ENCODE measurements at places on chromosomes 11 and 22. TPM values are rescaled to one million over a fixed set of nuclear protein-coding genes. Genes with fewer than 3 reads are reported as not detected.

RIMBP3C gene
- 0.15 TPM for total RNA-seq

PGA3 gene
- total RNA-seq = 2.0 TPM

ARFGAP3 gene
- total RNA-seq = 90.0 TPM

NRIP3 gene
- total RNA-seq = 21.7 TPM

UNC93B1 gene
- total RNA-seq = 15.7 TPM

POGLUT3 gene
- 29.3 TPM for total RNA-seq

CHRNA10 gene
- total RNA-seq = 0.50 TPM

Data from smooth muscle cell of trachea (primary cell).